ENCODE measurements at places on chromosomes 13 and 19.
A peak's percentile ranks its signal among the peaks of the same experiment; 100 is the strongest.

DNA sequence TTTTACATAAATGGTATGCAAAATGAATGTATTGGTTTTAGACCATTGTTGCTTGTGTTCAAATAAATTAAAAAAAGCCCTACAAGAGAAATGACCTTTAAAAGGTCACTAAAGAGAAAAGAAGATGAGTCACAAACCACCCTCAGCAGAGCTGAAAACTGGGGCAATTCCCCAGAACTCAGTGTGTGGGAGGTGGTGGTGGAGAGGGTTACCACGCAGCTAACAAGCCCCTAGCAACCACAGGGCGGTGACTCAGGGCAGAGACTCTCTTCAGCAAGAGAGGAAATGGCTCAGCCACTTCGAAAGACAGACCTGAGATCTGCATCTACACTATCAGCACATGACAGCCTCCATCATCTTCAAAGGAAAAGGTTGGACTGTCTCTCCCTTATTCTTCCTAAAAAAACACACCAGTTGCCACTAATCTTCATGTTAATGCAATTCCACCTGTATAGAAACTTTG is 29.4 kb upstream of the NDFIP2 start:
- no peaks in the 10 kb centered on the region for H3K36me3 ChIP-seq
- H3K4me3 ChIP-seq, result no peak overlapping the region
- no peak overlapping the region for H3K27ac ChIP-seq
- no peaks in the 10 kb centered on the region for H3K27me3 ChIP-seq
- DNase-seq, result no peak

- H3K4me1 ChIP-seq, result no peaks in the 10 kb centered on the region
- H3K27ac ChIP-seq, result no peak overlapping the region
Measured at GRCh38 chr13:101258509-101258908, 157.8 kb downstream of the NALCN start.

DNA sequence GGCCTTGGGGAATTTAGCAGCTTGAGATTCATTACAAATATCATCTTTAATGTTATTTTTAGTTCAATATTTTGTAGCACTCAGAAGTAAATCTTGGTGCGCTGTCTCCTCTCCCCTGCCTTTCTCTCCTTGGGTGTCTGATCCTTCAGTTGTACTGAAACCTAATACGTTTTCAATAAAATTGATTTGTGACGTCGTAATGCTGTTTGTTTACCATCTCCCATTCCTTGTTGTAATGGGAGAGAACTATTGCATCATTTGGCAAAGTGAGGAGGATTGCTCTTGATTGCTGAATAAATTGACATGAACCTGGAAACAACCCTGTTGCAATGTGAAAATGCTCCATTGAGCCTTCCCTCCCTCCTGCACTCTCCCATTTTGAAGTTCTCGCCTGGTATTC is 43.2 kb upstream of the TSHZ3 start:
- no peaks in the 10 kb centered on the region for H3K36me3 ChIP-seq
- no peak overlapping the region for H3K4me3 ChIP-seq
- no peaks in the 10 kb centered on the region for H3K4me1 ChIP-seq

DNA sequence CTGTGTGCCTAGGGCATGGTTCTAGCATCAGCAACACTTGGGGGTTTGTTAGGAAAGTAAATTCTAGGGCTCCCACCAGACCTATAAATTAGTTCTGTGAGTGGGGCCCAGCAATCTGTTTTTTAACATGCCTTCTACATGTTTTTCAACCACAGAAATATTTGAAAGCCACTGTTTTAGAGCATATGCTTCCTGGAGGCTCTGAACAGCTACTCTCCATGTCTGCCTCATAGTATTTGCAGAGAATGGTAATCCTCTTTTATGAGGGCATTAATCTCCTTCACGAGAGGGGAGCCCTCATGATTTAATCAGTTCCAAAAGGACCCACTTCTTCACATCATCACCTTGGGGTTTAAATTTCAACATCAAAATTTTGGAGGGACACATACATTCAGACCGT is 6.0 kb downstream of the SPATA13 start:
- no peak overlapping the region for H3K27ac ChIP-seq
- H3K4me3 ChIP-seq, result no peak overlapping the region
- no peaks in the 10 kb centered on the region for H3K36me3 ChIP-seq
- no peak for DNase-seq

DNA sequence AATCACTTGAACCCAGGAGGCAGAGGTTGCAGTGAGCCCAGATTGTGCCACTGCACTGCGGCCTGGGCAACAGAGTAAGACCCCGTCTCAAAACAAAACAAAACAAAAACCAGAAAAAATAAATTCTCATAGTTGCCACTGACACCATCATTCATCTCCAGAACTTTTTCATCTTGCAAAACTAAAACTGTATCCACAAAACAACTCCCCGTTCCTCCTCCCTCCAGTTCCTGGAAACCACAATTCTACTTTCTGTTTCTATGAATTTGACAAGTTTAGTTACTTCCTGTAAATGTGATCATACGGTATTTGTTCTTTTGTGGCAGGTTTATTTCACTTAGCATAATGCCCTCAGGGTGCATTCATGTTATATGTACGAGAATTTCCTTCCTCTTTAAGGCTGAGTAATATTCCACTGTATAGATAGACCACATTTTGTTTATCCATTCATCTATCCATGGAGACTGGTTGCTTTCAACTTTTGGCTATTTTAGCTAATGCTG is 13.2 kb upstream of the ADGRE5 start:
- no peak overlapping the region for H3K4me3 ChIP-seq
- H3K27ac ChIP-seq, result no peak overlapping the region
- peaks cover 12% of the 10 kb centered on the region for H3K4me1 ChIP-seq
- no peak for DNase-seq

- H3K4me3 ChIP-seq, result no peak overlapping the region
- no peaks in the 10 kb centered on the region for H3K27me3 ChIP-seq
- no peaks in the 10 kb centered on the region for H3K36me3 ChIP-seq
- DNase-seq, result no peak
- H3K27ac ChIP-seq, result no peak overlapping the region
- H3K4me1 ChIP-seq, result no peaks in the 10 kb centered on the region
Measured at GRCh38 chr13:94609196-94609595, 7.5 kb downstream of the GPR180 start.

DNA sequence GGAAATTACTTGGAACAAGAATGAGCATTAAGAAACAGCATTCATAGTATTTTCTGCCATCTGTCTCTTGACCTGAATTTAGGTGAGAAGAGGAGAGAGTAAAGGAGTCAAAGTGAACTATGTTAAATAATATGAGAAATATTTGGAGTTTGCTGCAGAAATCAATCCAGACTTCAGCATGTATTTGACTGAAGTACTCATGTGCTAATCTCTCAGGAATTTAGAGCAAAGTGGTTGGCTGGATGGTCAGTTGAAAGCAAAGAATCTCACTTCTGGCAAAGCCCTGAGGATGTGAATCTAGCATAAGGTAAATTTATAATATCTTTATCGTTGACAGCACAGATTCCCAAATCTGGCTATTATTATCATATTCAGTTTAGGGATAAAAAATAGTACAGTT is 394.3 kb downstream of the PCDH17 start:
- H3K4me3 ChIP-seq, result no peak overlapping the region
- H3K27ac ChIP-seq, result no peak overlapping the region

- no peak overlapping the region for H3K27ac ChIP-seq
- DNase-seq, result no peak
- no peaks in the 10 kb centered on the region for H3K27me3 ChIP-seq
- H3K4me1 ChIP-seq, result no peaks in the 10 kb centered on the region
- H3K36me3 ChIP-seq, result no peaks in the 10 kb centered on the region
Measured at GRCh38 chr19:51507192-51507591, 5.6 kb upstream of the SIGLEC12 start.

GRCh38 chr13:30659980-30660379 is 42.3 kb downstream of the USPL1 start:
- H3K36me3 ChIP-seq, result no peaks in the 10 kb centered on the region
- DNase-seq, result no peak
- no peaks in the 10 kb centered on the region for H3K27me3 ChIP-seq
- H3K27ac ChIP-seq, result no peak overlapping the region
- no peak overlapping the region for H3K4me3 ChIP-seq

- no peak for DNase-seq
- H3K27me3 ChIP-seq, result no peaks in the 10 kb centered on the region
- no peak overlapping the region for H3K27ac ChIP-seq
- H3K4me1 ChIP-seq, result no peaks in the 10 kb centered on the region
- no peak overlapping the region for H3K4me3 ChIP-seq
- H3K36me3 ChIP-seq, result no peaks in the 10 kb centered on the region
Measured at GRCh38 chr13:50596776-50597203, 246.7 kb downstream of the DLEU7 start.

DNA sequence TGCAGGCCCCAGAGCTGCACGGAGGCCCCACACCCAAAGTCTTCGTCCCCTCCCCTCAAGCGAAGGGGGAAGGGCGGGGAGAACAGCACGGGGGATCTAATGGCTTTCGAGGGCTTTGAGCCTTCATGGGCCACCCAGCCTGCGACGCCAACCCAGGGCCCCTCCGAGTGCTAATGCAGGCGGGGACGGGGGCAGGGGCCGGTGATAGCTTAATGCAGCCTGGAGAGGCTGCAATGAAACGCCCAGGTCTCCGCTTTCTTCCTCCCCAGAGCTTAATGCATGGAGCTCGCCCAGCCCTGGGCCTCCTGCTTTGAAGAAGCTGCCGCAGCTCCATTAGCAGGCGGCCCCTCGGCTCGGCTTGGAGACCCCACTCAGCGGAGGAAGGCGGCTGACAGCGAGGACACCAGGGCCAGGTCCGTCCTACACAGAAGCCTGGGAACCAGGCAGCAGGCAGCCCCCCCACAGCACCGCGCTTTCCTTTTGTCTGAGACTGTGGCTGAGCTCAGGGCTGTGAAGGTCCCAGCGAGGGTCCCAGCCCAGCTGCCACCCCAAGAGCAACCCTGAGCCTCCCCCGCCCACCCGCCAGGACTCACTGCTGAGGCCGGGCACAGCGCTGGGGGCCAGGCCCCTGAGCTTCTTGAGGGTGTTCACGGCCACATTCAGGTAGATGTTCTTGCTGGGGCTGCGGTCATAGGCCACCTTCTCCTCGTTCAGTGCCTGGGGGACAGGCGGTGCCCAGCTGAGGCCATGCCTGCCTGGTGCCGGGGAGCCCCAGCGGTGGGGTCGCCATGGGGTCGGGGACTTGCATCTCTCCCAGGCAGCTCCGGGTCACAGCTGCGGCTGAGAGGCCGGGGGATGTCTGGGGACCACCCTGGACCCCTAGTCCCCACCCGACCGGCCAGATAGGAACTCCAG is 7.5 kb upstream of the ATP8B3 start:
- no peaks in the 10 kb centered on the region for H3K36me3 ChIP-seq
- H3K4me3 ChIP-seq, result no peak overlapping the region
- no peaks in the 10 kb centered on the region for H3K27me3 ChIP-seq
- H3K27ac ChIP-seq, result no peak overlapping the region
- H3K4me1 ChIP-seq, result no peaks in the 10 kb centered on the region

- no peak overlapping the region for H3K27ac ChIP-seq
- H3K27me3 ChIP-seq, result no peaks in the 10 kb centered on the region
- no peaks in the 10 kb centered on the region for H3K36me3 ChIP-seq
Measured at GRCh38 chr19:6718741-6719539, 1.5 kb downstream of the C3 start.

GRCh38 chr19:1232652-1233072 is 5.1 kb downstream of the CBARP start:
- no peak overlapping the region for H3K4me3 ChIP-seq
- H3K27me3 ChIP-seq, result no peaks in the 10 kb centered on the region
- H3K4me1 ChIP-seq, result peaks cover 24% of the 10 kb centered on the region

GRCh38 chr19:13872695-13873389 is 4.1 kb upstream of the NANOS3 start:
- H3K36me3 ChIP-seq, result no peaks in the 10 kb centered on the region
- H3K27me3 ChIP-seq, result no peaks in the 10 kb centered on the region
- peaks cover 12% of the 10 kb centered on the region for H3K4me1 ChIP-seq
- H3K4me3 ChIP-seq, result peak overlapping the region; percentile 42

- no peak overlapping the region for H3K4me3 ChIP-seq
- H3K4me1 ChIP-seq, result no peaks in the 10 kb centered on the region
- no peaks in the 10 kb centered on the region for H3K36me3 ChIP-seq
- DNase-seq, result no peak
- H3K27ac ChIP-seq, result no peak overlapping the region
- H3K27me3 ChIP-seq, result no peaks in the 10 kb centered on the region
Measured at GRCh38 chr19:50238043-50238442, 34.6 kb downstream of the MYH14 start.

GRCh38 chr13:73835138-73835721 is 299.0 kb downstream of the KLF12 start:
- H3K4me3 ChIP-seq, result no peak overlapping the region
- H3K27ac ChIP-seq, result no peak overlapping the region
- no peak for DNase-seq
- H3K27me3 ChIP-seq, result no peaks in the 10 kb centered on the region
- no peaks in the 10 kb centered on the region for H3K36me3 ChIP-seq
- no peaks in the 10 kb centered on the region for H3K4me1 ChIP-seq

DNA sequence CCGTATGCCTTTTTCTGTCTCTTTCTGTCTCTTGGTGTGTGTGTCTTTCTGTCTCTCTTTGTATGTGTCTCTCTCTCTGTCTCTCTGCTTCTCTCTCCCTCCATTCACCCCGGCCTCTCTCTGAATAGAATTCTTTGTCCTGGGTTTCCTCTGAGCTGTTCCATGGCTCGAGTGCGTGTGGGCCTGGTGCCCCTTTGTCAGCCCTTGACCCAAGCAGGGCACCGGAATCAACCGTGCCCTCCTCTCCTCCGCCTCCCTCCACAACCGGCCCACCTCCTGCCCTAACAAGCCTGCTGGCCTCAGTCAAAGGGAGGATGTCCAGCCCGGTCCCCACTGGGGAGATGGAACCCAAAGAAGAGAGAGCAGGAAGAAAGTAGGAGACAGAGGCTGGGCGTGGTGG is 3.2 kb downstream of the AXL start:
- H3K27me3 ChIP-seq, result no peaks in the 10 kb centered on the region
- H3K4me1 ChIP-seq, result peaks cover 34% of the 10 kb centered on the region
- peak; percentile 27 for DNase-seq
- H3K4me3 ChIP-seq, result no peak overlapping the region

GRCh38 chr13:46386392-46387063 is 524 bp downstream of the RUBCNL start:
- no peaks in the 10 kb centered on the region for H3K27me3 ChIP-seq
- H3K36me3 ChIP-seq, result no peaks in the 10 kb centered on the region
- peak overlapping the region; percentile 55 for H3K4me3 ChIP-seq
- DNase-seq, result peak; percentile 21
- H3K27ac ChIP-seq, result peak overlapping the region; percentile 48

DNA sequence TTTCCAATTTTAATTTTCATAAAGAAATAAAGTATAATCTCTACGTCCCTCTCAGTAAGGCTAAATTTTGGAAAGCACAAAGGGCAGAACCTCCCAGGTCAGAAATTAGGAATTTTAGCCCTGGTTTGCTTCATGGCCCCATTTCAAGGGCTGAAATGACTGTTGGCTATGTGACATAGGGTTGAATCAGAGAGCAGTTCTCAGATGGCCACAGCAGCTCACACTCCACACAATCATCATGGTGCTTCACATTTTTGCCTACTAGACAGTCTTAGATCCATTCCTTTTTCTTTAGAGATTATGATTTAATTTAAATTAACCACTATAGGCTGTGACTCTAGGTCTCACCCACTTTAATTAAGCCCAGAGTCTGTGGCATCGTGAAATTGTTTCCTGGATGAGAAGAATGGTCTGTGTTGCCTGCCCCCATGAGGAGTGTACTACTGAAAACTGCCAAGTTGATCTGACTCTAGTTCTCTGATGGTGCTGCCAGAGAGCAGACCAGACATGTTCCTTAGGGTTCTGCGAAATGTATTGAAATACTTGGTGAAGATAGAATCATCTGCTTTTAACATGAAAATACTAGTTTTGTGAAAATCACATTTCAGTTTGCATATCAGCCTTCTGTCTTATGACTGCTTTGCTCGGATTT is 57.4 kb downstream of the ESD start:
- no peak overlapping the region for H3K4me3 ChIP-seq
- H3K27me3 ChIP-seq, result no peaks in the 10 kb centered on the region
